Choroid plexus epithelial cell (primary cell): ENCODE measurements at places on chromosomes 7 and 10.

DNA sequence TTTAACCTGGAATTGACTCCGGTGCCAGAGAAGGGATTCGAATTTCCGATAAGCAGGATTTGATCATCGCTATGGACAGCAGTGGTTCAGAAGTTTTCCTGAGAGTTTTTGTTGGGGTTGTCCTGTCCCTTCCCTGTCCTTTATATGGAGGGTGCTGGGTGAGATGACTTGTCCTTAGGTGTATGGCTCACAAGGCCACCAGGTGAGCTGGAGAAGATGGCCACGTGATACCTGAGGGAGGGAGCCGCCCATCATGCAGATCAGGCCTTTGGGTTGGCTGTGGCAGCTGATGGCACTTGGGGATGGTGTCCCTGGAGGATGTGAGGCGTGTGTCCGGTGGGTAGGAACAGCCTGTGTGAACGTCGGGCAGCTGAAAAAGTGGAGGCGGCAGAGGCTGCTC is 187.7 kb downstream of the PTPN20 start:
- DNase-seq: no peak

DNA sequence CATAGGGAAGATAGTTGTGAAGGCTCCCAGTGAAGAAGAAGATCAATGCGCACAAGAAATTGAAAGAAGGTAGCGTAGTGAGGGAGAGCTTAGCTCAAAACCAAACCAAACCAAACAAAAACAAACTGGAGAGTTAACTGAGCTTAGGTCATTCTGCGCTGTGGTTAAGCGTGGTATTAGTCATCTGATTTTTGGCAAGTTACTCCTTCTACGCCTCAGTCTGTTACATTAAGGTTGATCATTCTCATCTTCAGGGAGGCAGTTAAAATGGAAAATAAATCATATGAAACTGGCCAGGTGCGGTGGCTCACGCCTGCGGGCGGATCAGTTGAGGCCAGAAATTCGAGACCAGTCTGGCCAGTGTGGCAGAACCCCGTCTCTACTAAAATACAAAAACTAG is 259.7 kb downstream of the EXOC4 start:
- DNase-seq: peak; percentile 94

DNA sequence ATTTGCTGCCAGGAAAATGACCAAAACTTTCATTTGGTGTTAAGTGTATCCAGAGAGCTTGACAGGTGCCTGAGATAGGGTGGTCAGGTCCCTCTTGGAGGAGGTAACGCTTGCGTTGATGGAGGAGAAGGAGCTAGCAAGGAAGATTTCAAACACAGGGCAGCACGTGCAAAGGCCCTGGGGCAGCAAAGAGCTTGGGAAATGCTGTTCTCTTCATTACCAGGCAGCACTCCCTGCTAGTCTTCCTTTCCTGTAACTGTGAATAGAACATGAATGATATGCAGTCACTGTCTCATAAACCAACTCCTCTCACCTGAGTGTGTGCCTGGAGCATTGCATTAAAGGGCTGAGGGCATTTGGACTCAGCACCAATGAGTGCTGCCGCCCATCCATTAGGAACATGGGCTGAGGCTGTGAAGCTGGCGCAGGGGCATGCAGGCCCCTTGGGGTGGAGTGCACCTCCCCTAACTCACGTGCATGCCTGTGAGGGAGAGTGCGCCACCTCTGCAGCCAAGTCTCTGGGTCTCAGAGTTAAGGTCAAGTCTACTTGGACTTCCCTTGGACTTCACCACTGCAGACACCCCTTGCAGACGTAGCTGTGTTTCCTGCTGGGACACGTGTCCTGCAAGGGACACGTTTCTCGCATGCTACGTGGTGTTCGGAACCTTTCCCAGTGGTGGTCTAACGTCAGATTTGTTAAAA is 136.8 kb downstream of the PAXIP1 start:
- DNase-seq: no peak

- no peak for DNase-seq
Measured at GRCh38 chr7:38339953-38340819, 66.8 kb upstream of the TARP start.

- DNase-seq: peak; percentile 9
Measured at GRCh38 chr7:98217623-98218582, 6.7 kb downstream of the BHLHA15 start.

DNA sequence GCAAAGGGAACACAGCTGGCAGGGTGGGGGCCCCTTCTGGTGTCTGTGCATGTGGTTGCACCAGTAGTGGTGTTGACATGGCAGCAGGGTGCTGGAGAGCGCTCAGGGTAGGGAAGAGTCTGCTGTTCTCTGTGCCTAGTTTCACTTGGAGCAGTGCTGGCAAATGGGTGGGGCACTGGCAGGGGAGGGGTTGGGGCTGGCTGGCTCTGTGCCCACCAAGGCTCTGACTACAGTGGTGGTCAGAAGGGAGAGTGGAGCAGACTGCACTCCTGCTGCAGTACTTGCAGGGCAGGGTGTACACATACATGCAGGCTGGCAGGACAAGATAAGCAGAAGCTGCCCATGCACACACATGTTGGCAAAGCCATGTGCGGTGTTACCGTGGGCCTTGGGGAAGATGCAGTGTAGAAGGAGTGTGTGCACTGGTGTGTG is 18.2 kb downstream of the FAM25A start:
- DNase-seq: no peak

- no peak for DNase-seq
Measured at GRCh38 chr10:129621693-129622092, 154.7 kb downstream of the MGMT start.

DNA sequence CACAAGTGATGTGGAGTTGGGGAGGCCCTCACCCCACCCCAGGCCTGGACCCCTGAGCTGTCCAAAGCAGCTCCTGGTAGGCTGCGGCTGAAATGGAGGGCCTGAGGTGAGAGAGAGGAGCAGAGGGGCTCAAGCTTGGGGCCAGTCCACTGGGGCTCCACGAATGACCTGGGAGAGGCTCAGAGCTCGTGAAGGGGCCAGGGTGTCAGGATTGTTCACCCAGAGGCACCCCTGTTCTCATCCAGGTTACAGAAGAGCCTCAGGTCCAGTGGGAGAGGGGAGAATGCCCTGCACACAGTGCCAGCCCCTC is 102.2 kb upstream of the RET start:
- DNase-seq: no peak

GRCh38 chr10:104043854-104044253 is 41.8 kb downstream of the COL17A1 start:
- no peak for DNase-seq
